ENCODE measurements at places on chromosomes 3 and 15.

DNA sequence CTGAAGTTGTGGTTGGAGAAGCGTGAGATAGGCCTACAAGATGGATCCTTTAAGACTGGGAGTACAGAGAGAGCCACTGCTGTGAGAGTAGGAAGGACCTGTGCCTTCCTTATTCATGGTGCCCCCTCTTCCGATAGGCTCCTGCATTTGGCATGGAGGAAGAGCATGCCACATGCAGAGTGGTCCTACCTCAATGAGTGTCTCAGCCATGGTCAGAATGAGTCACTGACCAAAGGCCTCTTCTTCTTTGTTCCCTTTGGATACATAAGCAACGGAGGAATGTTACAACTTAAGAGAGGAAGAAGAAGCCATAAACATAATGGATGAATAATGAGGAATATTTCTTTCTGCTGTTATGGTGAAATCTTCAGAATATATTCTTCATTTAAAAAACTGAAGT is 681.2 kb upstream of the GRM7 start:
- no peak for DNase-seq

- DNase-seq: no peak
These were observed 70.3 kb downstream of the NUP210 start for GRCh38 chr3:13349823-13350222.

- no peak for DNase-seq
These were observed 78.2 kb upstream of the UMPS start for GRCh38 chr3:124652009-124652408.

DNA sequence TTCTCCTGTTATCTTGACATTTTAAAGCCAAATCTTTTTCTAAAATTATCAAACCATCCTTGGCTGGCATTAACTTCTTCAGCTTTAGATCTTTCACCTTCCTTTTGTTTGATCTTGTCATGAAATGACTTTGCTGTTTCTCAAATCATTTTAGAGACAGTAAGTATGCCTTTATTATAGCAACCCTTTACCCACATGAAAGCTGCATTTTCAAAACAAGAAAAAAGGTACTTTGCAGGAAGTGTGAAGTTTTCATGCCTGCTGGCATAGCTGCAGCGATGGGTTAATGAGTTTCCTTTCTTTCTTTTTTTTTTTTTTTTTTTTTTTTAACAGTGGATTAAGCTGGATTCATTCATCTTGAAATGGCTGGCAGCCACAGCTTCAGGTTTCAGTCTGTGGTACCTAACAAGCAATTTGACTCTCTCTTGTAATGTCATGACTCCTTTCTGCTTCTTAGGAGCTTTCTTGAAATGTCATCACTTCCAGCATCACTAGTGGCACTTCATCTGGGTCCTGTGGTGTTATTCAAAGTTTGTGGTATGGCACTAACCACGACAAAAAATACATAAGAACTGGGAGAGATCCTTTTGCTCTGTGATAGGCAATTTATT is 18.8 kb downstream of the SLC25A26 start:
- DNase-seq: no peak

DNA sequence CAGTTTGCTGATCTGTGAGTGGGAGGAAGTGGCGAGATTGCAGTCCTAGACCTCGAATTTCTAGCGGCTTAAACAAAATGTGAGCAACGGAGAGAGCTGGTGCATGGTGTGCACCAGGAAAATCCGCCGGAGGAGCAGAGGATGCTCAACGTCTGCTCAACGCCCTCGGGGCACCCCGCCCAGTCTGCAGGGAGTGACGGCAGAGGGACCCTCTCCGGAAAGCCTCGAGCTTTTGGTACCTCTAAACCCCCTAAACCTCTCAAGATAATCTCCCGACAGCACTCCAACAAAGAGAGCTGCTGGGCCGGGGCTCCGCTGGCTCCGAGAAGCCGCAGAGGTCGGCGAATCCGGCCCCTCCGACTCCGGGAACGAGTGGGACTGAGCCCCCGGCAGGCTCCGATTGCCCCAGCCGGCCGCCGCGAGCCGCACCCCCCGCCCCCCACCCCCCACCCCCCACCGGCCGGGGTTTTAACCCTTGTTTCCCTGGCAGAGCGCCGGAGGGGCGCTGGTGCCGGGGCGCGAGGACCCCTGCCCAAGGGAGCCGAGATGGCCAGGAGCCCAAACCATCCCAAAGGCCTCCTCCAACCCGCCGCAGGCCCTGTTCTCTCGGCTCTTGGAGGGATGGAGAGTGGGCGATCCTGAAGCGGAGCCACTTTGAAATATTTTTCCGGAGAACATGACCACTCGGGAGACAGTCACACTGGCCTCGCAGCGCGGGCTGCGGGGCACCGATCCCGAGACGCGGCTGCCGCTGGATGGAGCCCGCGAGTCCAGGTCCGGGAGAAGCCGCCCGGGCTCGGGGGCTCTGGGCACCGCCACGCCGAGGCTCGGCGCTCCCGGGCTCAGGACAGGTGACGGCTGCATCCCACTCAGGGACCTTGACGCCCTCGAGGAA is 1.5 kb downstream of the MEGF11 start:
- peak; percentile 31 for DNase-seq

- no peak for DNase-seq
These were observed 24.0 kb downstream of the COPS2 start for GRCh38 chr15:49131403-49131802.

GRCh38 chr3:90184861-90185260 is 1077.4 kb downstream of the EPHA3 start:
- no peak for DNase-seq

GRCh38 chr3:136068708-136069107 is 103.2 kb downstream of the PPP2R3A start:
- DNase-seq: no peak

DNA sequence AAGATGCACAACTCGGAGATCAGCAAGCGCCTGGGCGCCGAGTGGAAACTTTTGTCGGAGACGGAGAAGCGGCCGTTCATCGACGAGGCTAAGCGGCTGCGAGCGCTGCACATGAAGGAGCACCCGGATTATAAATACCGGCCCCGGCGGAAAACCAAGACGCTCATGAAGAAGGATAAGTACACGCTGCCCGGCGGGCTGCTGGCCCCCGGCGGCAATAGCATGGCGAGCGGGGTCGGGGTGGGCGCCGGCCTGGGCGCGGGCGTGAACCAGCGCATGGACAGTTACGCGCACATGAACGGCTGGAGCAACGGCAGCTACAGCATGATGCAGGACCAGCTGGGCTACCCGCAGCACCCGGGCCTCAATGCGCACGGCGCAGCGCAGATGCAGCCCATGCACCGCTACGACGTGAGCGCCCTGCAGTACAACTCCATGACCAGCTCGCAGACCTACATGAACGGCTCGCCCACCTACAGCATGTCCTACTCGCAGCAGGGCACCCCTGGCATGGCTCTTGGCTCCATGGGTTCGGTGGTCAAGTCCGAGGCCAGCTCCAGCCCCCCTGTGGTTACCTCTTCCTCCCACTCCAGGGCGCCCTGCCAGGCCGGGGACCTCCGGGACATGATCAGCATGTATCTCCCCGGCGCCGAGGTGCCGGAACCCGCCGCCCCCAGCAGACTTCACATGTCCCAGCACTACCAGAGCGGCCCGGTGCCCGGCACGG is 991 bp downstream of the SOX2 start:
- DNase-seq: no peak

- no peak for DNase-seq
These were observed 101.3 kb downstream of the ASB7 start for GRCh38 chr15:100703671-100704070.

DNA sequence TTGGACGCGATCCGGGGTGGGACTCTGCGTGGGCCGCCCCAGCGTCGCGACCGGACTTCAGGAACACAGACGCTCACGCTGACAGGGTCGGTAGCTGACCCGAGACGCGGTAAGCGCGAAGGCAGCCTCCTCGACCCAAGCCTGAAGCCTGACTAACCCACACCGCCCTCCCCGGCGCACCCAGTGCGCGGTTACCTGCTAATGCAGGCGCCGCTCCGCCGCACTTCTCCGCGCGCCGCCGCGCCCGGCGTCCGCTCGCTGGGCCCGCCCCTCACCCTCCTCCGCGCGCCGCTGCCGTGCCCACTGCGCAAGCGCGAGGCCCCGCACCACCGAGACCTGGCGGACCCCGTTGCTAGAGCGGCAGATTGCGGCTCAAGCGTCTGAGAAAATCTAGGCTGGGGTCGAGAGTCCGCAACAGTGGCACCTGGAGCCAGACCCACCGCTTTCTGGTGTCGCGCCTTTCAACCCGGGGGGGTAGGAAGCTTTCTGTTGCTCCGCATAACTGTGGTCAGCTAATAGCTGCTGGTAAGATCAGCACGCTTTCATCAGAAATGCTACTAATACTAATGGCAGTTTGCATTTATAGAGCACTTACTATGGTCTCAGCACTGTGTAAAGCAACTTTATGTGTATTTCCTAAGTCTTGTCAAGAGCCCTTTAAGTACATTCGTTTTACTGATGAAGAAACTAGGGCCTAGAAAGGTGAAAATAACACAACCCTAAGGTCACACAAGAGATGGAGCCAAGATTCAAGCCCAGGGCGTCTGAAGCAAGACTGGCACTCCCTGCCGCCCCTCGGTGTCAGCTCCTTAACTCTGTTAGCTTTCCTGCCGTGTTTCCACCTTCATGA is at the start of gene TBCCD1:
Gene TBCCD1 (minus strand): TSS at position 268 of the 850 bp plus-strand sequence. CDS start 3,010 bp downstream, outside the sequence.
- peak; percentile 93 for DNase-seq

- DNase-seq: no peak
These were observed 142.8 kb downstream of the NTRK3 start for GRCh38 chr15:88113613-88114308.

- no peak for DNase-seq
These were observed 46.1 kb upstream of the RASGRP1 start for GRCh38 chr15:38610748-38611147.

- no peak for DNase-seq
These were observed 726.4 kb upstream of the SGO1 start for GRCh38 chr3:20912406-20912805.

Measured in activated gamma-delta T cell treated with Interleukin-2 at 50 U/mL for 16 hours (primary cell).